Stimulated activated CD8-positive, alpha-beta memory T cell treated with anti-CD3 and anti-CD28 coated beads, Interleukin-15, amount 100 ng/mL, for 4 hours (primary cell): ENCODE measurements at places on chromosomes 2 and 18.

DNA sequence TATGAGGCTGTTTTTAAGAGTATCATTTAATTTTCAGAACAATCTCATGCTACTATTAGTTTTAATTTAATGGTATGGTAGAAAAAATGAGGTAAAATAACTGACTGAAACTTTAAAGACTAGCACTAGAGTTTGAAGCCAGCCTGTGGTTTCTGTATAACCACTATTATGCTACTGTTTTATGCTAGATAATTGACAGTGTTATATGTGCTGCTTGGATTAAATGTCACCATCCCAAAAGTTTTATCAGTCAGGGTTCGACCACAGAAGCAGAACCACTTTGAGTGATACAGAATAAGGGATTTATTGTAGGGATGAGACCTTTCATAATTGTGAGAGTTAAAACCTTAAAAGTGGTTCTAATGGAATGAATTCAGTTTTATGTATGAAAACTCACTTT, 271.6 kb downstream of the PTGR3 start:
- DNase-seq = no peak

- no peak for DNase-seq
These were observed 1064.8 kb downstream of the SUCLG1 start for GRCh38 chr2:83394134-83394904.

- DNase-seq = no peak
These were observed 9.4 kb upstream of the PSD4 start for GRCh38 chr2:113164215-113164929.

DNA sequence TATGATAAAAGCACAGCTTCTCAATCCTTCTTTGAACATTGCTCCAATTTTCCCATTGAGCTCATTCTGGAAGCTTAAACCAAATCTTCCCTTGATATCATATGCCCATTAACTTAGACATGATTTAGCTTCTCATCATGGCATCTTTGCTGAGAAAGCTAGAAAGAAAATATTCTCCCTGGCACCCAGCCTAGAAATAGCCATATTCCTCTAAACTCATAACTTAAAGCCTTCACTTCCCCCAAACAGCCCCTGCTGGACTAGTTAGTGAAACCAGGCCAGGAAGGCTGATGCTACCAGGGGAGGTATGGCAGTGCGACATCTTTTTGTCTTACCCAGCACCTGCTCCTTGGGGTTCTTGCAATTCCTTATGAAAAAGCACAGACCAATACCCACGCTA, 4.3 kb downstream of the AAK1 start:
- no peak for DNase-seq

DNA sequence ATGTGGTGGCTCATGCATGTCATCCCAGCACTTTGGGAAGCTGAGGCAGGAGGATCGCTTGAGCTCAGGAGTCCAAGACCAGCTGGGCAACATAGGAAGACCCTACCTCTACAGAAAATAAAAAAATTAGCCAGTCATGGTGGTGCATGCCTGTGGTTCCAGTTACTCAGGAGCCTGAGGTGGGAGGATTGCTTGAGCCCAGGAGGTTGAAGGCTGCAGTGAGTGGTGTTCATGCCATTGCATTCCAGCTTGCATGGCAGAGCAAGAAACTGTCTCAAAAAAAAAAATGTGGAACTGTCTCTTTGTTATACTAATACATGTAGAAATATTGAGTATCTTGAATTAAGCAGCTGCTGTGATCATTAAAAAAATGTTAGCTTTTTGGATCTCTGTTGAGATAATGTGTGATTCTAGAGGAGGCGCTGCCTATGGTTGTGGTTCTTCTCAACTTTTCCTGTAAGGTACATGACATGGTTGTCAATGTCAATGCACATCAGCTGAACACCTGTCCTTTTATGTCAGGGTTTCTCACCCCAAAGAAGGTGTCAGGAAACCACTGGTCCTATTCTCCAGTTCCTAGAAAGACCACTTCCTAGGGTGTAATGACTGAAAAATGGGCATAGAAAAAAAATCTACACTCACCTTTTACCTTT, 34.7 kb upstream of the IL1RL1 start:
- DNase-seq = no peak

DNA sequence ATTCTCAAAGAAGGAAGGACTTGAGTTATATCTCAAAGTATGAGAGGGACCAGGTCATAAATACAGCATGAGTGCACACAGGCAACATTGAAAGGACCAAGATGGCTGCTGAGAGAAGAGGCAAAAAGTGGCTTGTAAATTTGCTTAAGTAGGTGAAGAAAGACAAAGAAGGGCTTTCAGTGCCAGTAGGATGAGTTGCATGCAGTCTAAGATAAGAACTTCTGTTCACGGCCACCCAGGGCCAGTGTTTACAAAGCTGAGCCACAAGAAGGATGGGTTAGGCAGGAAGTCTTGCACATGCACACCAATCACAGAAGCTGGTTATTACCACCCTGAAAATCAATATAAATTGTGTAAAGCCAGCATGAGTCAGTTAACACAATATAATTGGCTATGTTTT, 3.1 kb upstream of the ABCB11 start:
- DNase-seq = no peak

GRCh38 chr2:3307236-3307635, 70.4 kb downstream of the EIPR1 start:
- DNase-seq = no peak
